Kidney capillary endothelial cell (primary cell): ENCODE measurements at places on chromosomes 11 and 22.

- no peak for DNase-seq
These were observed 2.1 kb downstream of the ARAP1 start for GRCh38 chr11:72750086-72750485.

GRCh38 chr11:129374081-129374992, 1.3 kb upstream of the BARX2 start:
- DNase-seq = no peak

- no peak for DNase-seq
These were observed 151.1 kb downstream of the FAM76B start for GRCh38 chr11:95638501-95638900.

DNA sequence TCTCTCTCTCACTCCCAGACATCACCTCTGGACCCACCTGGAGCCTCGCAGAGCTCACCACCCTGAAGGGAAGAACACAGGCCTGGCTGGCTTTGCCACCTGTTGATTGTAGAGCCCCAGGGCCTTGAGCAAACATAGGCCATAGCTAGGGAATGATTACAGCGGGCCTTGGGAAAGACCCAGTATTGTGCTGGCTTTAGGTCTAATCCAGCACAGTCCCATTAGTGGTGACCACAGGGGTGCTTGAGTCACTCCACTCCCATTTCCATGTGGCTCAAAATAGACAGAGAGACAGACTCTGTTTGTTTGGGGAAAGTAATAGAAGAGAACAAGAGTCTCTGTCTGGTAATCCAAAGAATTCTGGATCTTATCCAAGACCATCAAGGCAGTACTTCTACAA, 42.7 kb upstream of the FAM181B start:
- DNase-seq = no peak

DNA sequence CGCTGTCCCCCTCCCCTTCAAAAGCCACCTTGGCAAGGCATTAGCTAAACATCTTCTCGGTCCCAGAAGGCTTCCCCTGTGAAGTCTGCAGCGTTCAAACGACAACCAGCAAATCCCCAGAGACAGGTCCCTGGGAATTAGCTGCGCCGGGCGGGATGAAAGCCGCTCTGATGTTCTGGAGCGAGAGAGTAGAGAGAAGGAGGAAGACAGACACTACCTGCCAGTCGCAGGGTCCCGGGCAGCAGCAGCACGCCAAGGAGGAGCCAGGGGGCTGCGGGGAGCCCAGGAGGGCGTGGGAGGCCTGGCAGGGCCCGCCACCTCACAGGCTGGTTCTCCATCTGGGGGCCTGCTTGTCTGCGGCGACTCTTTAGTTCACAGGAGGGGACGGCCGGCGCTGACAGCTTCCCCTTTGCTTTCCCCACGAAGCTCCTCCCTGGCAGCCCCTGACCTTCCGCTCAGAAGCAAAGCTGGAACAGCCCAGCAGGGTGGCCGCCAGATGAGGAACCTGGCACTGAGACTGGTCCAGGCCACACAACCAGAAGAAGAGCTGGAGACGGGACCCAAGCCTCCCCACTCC, at the start of gene NFAM1:
TSS of gene NFAM1 (minus strand) at position 384 of the 577 bp plus-strand sequence. CDS start at position 338, 46 bp downstream.
- DNase-seq = no peak

DNA sequence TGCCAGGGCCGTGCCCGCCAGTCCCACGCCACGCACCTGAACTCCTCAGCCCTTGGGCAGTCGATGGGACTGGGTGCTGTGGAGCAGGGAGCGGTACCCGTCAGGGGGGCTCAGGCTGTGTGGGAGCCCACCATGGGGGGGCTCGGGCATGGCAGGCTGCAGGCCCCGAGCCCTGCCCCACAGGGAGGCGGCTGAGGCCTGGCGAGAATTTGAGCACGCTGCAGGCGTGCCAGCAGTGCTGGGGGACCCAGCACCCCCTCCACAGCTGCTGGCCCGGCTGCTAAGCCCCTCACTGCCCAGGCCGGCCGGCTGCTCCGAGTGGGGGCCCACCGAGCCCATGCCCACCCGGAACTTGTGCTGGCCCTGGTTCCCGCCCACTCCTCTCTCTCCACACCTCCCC, 56.8 kb downstream of the TMPRSS5 start:
- DNase-seq = no peak

- no peak for DNase-seq
These were observed 93.8 kb upstream of the FGF3 start for GRCh38 chr11:69912911-69913451.

DNA sequence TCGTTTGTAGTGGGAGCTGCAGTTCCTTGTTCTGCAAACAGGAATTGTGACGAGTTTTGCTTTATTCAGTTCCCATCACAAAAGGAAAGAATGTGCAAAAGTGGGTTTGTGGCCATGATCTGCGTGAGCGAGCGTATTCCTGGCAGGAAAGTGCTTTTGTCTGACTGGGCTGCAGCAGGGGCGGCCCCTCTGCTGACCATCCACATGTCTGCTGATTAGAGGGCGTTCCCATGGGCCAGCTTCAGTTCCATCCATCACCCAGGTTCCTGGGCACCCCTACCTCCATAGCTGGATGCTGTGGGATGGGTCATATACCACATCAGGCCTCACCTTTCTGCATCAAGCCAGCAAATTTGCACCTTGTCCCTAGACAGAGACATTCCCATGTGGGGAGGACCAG, 28.9 kb upstream of the GAL start:
- no peak for DNase-seq

GRCh38 chr22:31160328-31160978, 471 bp downstream of the RNF185 start:
- DNase-seq = no peak

DNA sequence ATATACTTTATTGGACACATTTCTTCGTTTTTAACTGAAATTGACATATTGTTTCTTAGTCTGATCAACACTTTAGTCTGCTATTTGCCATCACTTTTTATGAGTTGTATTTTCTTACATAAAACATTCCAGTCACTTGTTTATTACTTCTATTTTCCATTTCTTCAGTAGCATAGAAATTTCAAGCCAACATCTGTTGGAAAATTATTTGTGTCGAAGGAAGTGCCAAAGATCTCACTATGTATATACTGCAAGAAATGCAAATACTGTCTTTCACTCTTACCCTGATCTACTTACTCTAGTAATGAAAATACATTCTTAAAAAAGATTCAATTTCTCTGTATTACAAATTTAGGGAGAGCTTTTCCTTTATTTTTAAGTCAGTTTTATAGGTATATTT, 105.9 kb downstream of the SLC17A6 start:
- DNase-seq = no peak

DNA sequence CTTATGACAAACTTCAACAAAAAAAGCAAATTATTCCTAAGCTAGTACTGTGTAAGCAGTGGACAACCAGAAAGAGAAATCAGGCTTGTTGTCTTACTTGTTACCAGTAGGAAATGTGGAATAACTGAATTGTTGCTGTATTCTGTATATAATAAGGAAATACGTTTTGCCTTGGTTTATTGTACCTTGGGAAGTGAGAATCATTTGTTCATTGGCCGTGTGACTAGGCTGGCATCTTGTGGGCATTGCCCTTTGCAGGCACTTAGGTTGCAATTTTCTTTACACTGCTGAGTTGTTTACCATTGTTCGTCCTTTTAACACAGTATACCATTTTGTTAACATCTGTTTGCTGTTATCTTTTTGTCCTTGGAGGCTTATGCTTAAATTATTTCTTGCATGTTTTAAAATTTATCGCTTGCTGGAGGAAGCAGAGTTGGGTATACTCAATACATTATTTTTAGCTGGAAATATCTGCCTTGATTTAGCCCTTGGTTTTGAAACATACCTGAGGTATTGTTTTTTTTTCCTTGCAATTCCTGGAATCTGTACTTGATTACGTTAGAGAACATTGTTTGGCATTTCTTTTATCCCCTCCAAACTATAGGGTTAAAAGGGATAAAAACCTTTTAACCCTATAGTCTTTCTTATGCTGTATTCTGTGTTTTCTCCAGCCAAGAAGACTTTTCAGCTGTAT, 109.3 kb downstream of the DDX10 start:
- DNase-seq = no peak

DNA sequence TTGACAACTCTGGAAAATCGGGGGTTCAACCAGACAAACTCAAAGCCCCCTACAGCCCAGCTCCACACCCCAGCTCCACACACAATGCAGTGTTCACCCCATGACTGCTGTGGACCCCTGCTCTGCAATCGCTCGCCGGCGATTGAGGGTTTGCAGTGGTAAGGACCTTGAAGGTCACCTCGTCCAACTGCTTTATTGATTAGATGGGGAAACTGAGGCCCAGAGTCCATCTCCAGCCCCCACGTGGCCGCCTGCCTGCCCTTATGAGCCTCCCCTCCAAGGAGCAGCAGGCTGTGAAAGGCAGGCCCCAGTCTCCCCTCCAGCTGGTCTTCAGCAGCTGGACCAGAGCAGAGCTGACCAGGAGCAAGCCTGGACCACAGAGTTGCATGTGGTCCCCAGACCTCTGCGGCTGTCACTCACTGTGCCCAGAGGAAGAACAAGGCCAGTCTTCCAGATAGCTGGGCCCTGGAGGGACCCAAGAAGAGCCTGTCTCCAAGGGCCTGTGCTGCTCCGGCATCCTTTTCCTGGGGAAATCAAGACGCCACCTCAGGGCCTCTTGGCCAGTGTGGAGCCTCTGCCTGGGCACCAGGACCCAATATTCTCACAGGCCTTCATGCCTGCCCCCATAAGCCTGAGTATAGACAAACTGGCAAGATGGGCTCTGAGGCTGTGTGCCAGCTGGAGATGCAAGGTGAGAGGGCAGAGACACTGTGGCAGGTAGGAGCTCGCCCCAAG, 8.8 kb upstream of the LINC01488 start:
- no peak for DNase-seq

GRCh38 chr22:40415531-40416266, 45.3 kb downstream of the SGSM3 start:
- DNase-seq = no peak

- no peak for DNase-seq
These were observed 1.3 kb upstream of the BDNF start for GRCh38 chr11:27701355-27702105.

DNA sequence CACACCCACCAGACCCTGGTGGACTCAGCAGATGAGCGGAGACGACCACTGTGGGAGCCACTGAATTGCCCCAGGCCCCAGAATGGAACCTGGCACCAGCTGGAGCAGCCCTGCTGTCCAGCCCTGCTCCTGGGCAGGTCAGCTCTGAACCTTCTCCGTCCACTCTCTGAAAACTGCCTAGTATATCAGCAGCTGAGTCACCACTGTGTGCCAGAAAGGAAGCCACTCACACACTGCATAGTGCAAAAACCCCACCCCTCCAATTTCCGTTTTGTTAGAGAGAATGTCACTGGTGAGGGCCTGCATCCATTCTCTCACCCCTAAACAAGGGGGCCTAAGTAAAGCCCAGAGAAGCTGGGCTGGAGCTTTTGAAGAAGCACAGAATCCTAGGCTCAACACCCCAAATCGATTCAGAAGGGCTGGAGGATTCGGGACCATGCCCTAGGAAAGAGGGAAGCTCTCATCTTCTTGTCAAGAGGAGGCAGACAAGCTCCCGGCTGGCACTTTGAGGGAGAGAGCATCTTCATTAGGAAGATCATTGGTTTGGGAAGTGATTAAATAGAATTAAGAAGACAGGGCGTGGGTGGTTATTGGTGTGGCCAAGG, 44.5 kb downstream of the GALNT18 start:
- DNase-seq = peak; percentile 88

- no peak for DNase-seq
These were observed 73.8 kb upstream of the SESN3 start for GRCh38 chr11:95304777-95305176.

- no peak for DNase-seq
These were observed 11.4 kb downstream of the PAAF1 start for GRCh38 chr11:73888244-73888643.

DNA sequence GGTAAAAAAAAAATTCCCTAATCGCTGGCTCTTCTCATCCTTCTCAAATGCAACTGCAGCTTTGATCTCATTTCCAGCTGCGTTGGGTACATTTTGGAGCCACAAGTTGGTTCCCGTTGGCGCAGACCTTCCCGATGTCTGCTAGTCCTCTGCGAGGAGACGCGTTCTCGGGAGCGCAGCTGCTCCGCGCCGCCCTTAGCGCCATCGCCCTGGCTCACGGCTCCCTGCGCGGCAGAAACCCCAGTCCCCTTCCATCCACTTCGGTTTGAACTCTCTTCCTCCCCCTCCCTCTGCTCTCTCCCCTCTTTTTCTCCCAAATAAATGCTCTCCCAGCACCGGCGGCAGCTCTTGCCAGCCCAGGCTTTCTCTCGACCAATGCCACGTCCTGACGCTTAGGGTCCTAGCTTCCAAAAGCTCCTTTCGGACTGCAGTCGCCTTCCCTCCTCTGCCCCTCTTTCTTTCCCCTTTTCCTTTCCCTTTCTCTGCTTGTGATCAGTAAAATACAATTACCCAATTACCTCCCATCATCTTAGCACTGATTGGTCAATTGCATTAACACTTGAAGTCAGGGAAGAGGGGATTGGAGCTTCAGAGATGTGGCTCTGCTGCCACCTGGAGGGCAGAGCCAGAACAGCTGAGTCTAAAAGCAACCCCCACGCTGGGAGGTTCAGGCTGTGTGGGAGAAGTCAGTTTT, 1165.7 kb downstream of the LRRC4C start:
- peak; percentile 20 for DNase-seq

- DNase-seq = no peak
These were observed 17.2 kb downstream of the CREB3L1 start for GRCh38 chr11:46294365-46295309.

DNA sequence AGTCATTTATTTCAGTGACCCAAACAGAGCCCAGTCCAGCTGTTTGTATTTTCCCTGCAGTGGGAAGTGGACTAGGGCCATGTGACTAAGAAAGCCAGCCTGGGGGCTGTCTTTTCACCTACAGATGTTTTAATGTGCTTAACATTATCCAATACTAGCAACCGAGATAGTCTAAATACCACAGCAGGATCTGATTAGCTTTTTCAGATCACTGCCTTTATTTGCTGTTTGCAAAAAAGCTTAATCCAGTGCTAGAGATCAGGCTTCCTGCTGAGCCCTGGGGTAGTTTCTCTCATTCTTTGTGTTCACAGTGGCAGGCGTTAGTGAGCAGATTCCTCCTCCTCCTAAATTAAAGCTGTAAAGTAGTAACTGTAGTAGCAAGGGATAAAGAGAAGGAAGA, 35.0 kb downstream of the ZC3H12C start:
- DNase-seq = no peak

DNA sequence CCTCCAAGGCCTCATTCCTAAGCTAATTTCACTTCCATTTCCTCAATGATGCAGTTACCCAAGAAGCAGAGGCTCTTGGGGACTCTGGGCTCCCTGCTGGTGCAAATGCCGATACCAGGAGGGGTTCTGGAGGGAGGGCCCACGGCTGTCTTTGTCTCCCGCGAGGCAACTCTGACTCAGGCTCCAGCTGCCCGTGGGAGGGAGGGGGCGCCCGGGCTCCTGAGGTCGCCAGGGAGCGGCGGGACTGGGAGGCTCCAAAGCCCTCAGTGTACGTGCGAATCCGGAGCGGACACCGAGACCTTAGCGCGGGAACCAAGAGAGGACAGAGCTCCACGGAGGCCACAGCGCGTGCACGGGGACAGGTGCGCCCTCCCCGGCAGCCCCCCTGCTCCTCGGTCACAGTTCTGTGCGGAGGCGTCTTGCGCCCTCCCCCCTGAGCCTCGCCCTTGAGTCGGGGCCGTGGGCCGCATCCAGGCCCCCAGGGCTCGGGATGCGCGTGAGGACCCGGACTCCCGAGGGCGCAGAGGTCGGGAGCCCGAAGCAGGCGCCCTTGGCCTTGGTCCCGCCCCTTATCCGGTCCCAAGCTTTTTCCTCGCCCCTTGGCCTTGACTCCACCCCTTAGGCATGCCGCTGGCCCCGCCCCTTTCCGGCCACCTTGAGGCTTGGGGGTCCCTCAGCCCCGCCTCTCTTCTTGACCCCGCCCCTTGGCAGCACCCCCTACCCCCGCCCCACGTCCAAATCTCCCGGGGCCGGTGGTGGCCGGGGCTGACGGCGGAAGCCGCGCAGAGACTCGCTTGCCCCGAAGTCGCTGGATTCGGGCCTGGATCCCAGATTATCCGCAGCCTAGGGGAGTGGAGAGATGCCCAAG, 4.7 kb upstream of the SHISA8 start:
- no peak for DNase-seq
